ENCODE measurements at places on chromosomes 4 and X.

DNA sequence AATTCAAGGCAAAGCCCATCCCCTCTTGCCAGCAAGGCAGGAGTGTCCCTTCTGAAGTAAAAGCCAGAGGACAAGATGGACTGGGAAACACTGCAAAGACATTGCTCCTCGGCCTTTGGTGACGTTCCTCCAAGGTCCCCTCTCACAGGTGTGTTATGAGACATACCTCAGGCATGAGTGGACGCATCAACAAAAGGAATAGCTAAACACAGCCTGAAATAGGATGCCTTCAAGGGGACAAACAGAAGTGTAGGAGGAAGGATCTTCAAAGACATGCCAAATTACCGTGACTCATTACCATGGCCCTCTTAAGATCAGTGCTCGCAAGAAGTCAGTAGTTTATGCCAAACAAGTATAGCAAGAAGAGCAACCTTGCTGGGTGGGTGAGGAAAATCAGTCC lies 6.0 kb upstream of the IDS start:
- DNase-seq = no peak

GRCh38 chrX:148316446-148316845 lies 184.0 kb upstream of the AFF2 start:
- DNase-seq = no peak

- no peak for DNase-seq
Measured at GRCh38 chrX:38941675-38942074, 140.4 kb downstream of the MID1IP1 start.

GRCh38 chr4:125322366-125322730 lies 7.6 kb downstream of the FAT4 start:
- DNase-seq = no peak

- DNase-seq = no peak
Measured at GRCh38 chrX:45788315-45788714, 587.6 kb upstream of the DIPK2B start.

DNA sequence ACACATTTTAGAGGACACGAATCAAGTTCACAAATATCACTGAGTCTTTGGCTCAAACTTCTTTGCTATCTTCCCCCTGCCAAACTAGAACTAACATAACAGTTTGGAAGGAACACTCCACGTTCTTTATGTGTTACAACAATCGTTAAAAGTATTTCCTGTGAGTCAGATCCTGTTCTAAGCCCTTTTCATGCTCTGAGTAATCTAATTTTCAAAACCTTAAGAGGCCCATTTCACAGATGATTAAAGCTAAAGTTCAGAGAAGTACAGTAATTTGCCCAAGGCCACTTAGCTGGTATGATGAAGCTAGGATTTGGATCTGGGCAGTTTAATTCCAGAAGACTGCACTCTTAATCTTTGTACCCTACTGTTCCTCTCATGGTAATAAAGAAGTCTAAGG lies 854.4 kb upstream of the INTU start:
- DNase-seq = no peak

- no peak for DNase-seq
Measured at GRCh38 chr4:65983061-65983460, 312.8 kb upstream of the EPHA5 start.

- DNase-seq = no peak
Measured at GRCh38 chrX:8755813-8756212, 23.9 kb upstream of the ANOS1 start.

GRCh38 chr4:57734104-57734670 lies 624.0 kb upstream of the IGFBP7 start:
- no peak for DNase-seq

- no peak for DNase-seq
Measured at GRCh38 chr4:92387459-92388069, 83.8 kb downstream of the GRID2 start.

DNA sequence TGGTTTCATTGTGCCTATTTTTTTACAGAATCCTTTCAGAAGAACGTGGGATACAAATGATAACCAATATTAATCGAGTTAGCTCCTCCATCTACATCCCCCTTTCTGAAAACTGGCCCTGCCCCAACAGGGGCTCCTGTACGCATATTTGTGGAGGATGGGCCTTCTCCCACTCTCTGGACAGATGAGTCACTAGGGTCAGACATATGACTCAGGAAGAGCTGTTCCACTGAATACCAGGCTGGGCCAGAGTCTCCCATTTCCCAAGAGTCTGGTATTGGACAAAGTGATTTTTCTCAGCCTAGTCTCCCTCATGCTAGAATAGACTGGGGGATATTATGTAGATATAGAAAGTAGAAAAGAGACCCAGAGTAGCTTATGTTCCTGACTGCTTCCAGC lies 142.4 kb downstream of the TSPAN5 start:
- DNase-seq = no peak

DNA sequence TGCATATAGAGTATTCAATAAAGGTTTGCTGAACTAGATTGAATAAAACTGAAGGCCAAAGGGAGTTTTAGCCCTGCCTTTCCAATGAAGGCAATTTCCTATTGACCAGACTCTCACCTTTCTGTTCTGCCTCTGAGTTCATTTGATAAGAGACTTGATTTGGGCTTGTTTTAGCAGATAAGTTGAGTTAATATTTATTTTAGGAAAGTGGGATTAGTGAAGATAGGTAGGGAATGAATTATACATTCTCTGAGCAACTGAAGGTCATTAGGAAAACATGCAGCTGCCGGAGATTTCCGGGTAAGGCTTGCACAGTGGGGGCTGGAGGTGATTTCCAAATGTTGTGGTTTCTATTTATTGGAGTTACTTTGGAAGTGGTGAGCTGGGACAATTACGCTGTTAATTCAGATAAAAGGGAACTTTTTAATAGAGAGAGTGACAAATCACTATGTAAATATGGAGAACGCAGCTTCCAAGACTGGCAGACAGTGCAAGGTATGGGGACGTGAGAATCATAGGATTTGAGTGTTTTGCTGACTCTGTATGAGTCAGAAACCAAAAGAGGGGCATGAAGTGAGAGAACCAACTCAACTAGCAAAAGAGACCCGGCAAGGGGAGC lies 553.6 kb upstream of the BOD1L1 start:
- DNase-seq = no peak

DNA sequence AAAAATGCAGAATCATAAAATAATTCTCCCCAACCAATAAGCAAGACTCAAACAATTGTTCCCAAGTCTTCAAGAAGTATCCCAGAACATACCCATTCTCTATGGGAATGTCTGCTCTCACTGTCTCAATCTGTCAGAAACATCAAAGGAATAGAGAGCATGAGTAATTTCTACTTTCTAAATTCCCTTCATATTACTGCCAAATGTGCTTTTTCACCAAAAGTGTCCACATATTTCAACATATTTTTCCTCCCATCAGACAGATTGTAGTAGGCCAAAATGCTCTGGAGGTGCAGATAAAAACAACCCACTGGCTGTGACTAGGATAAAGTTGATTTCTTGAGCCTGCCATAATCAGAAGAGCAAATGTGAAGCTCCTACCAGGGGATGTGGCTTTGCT lies 692.0 kb upstream of the FAM241A start:
- DNase-seq = no peak

GRCh38 chr4:7357323-7357722 lies 77.4 kb downstream of the PSAPL1 start:
- DNase-seq = no peak

DNA sequence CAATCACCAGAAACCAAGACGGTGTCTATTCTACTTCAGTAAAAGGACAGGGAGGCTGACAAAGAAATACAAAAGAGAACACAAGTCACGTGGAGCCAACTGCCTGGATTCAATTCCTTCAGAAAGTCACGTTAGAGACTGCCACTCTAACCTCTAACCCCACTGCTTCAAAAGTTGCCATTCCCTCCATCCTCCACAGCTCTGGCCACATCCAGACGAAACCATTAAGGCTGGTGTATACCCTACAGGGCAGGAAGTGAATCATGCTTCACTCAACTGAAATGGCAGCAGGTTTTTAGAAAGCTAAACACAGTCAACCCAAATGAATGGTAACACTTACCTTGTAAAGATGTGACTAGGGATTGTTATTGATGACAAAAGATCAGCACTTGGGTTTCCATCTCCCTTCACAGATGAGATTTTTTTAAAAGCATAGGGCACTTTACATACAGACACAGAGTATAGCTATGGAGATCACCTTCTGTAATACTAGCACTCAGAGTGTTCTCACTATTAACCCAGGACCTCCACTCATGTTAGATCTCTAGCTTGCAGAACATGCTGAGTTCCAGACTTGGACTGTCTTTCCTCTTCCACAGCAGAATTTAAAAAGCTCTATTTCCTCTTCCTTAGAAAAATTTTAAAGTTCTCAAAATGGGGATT lies 37.4 kb downstream of the MAML3 start:
- DNase-seq = no peak

DNA sequence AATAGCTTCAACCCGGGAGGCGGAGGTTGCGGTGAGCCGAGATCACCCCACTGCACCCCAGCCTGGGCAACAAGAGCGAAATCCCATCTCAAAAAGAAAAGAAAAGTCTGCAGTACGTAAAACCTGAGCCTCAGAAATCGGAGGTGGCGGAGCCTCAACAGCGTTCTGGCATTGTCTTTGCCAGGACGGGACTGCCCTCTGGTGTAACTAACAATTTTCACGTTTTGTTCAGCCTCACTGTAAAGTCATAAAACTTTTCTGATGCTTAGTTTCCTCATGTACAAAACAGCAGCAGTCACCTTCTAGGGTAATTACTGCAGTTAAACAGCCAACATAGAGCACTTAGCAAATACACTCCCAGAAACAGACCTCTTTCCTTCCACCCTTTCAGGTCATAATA lies 121.7 kb downstream of the RBM47 start:
- no peak for DNase-seq

DNA sequence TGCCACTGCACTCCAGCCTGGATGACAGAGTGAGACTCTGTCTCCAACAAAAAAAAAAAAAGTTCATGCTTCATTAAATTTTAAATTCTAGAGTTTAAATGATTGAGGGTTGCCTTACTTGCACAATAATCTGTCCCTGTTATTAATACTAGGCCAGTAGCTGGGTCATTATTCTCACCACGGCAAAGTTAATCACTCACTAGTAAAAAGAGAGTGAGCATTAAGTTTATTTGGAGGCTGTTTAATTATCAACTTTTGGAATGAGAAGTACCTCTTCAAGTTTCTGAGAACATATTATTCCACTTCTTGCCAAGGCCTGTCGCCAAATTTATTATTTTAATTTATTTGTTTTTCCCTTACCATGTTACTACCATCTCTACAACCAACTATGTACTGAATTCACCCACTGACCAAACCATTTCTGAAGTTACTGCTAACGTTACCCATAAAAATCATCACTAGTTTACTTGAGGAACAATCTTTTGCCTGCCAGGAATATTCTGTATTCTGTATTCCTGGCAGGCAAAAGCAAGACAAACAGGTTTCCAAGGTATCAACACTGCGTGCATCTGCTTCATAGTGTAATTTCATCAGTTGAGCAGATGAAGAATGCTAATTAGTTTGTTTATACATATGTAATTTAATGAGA lies 26.5 kb downstream of the GUCY1A1 start:
- DNase-seq = no peak

DNA sequence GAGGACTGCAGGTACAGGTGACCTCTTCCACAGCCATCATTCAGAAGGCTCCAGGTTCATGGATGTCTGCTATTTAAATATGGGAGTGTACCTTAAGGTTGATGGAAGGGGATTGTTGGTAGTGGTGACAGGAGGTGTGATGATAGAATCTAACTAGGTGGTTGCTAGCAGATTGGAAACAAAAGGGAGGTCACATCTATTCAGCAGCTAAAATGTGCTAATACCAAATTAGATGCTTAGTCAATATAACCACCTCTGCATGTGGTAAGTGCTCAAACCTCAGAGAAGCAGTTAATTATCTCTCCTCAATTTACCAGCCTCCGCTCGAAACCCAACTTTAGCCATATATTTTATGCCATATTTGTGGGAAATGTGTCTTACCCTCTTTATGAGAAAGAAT lies 98.7 kb upstream of the CCSER1 start:
- DNase-seq = no peak

GRCh38 chr4:184380707-184381106 lies 93.6 kb downstream of the IRF2 start:
- DNase-seq = no peak

DNA sequence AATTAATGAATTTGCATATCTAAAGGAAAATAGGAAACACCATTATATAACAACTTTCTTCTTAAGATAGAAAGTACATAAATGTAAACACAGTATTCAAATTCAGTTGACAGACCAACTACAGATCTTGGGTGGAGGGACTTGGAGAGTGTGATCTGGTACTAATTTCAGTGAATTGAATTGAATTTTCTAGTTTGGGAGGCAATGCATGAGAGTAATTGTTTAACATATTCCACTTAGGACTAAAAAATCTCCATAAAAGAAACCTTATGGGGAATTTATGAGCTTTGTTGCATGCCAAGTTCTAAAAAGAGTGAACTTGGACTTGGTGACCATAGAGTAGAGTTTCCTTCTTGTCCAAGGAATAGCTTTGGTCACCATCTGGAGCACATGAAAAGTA lies 261.1 kb upstream of the TTC29 start:
- DNase-seq = no peak

- DNase-seq = no peak
Measured at GRCh38 chr4:103424853-103425252, 226.7 kb upstream of the CENPE start.

DNA sequence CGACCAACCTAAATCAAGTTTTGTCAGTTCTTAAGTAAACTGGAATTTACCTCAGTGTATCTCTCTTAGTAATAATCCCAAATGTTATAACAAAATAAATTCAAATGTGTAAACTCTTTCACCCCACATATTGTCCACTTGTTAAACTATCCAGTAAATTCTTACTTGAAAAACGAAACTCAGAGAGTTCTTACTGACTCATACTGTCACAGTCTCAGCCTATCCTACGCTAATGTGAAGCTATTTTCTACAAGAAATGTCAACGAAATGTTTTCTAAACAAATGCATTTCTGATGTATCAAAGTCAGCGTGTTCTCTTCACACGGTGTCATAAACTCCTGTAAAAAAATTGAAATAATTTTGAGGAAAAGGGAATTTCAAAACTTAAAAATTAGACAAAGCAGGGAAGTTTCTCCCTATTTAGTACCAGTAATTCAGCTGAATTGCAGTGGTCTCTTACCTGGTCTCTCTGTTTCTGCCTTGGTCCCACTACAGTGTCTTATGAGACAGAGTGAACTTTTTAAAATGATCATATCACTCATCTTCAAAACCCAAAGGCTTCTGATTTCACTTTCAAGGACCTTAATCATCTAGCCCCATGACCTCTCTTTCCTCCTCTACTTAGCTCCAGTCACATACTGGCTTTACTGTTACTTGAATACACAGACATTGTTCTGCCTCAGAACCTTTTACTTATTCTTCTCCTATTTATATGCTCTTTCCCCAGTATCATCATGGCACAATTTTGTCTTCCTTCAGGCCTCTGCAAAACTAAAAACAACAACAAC lies 63.3 kb downstream of the DCAF8L1 start:
- no peak for DNase-seq

Measured in stimulated activated CD4-positive, alpha-beta T cell treated with anti-CD3 and anti-CD28 coated beads, Interleukin-1b, Interleukin-23, amount 100 ng/mL, for 1 hour (primary cell).